Substantia nigra (tissue), 51 donors: ENCODE measurements at places on chromosomes 16 and 17.
A peak's percentile ranks its signal among the peaks of the same experiment; 100 is the strongest.

- DNase-seq, result no peak
These were observed 995.5 kb upstream of the GOT2 start for GRCh38 chr16:59729613-59730012.

DNA sequence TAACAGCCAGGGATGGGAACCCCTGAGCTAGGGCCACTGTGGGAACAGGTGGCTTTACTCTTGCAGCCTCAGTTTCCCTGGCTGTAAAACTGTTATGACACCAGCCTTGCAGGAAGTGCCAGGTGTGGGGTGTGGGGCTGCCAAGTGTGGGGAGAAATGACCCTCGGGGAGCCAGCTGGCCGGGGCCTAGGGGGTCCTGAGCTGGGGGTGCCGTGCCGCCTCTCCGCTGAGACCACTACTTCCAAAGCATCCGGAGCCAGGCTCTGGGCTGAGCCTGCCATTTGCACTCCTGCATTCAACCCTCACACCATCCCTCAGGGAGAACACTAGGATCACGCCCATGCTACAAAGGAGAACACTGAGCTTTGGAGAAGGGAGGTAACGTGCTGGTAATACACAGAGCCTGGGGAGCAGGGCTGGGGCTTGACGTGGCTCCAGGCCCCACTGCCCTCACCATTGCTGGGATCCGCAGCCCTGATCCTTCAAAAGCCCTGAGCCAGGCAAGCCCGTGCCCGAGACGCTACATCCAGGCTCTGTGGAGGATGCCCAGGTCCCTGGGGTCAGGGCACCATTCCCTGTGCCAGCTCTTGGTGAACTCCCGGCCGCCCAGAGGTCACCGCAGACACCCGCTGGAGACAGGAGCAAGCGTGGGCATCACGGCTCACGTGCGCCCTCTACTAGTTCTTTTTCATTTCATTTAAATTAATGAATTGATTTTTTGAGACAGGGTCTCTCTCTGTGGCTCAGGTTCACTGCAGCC lies 28.8 kb upstream of the GINS2 start:
- peak; percentile 71 for DNase-seq

DNA sequence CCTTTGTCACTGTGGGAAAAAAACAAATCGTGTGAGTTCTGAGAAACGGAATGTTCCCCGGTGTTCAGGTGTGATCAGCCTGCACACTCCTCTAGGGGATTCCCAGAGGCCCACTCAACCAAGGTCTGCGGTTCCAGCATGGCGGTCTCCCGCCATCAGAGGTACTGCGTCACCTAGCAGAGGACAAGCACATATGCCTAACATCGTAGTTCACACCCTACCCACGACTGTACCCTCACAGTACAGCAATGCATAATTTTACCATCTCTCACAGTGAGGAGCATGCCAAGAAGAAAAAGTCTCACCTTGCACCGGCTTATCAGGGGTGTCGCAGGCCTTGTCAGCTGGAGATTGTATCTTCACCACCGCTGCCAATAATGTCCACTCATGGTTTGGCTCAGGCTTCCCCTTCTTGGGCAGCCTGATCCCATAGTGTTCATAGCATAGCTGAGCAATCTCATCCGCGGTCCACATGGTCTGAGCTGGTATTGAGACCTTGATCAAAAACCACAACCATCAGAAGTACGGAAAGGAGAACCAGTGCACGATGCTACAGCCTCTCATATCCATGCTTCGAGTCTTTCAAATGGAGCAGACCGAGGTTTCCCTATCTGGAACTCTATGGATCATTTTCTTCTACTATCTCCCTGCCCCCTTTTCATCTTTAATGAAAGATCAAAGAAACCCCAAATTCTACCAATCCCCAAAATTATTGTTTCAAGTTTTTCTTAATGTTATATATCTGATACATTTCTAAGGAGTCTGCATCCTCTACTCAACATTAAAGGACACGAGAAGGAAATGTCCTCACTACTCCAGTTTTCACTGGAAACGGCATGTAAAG lies 2.5 kb downstream of the ADAT1 start:
- DNase-seq, result no peak

DNA sequence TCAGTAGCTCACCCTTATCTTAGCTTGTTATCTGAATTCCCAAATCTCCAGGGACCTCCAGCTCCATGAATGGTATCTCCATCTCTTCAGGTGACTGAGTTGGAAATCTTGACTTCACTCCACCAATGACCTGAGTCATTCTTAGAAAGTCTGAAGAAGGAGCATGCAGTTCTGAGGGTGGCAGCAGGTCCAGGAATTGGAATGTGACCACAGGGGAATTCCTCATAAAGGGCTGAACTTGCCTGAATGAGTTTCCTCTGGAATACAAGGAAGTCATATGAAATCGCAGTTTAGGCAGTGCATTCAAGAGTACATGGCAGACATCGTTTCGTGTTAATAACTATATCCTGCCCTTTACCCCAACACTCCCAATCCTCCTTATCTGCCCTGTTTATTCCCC lies 12.5 kb upstream of the PYY start:
- no peak for DNase-seq

- no peak for DNase-seq
These were observed 802 bp downstream of the CYLD start for GRCh38 chr16:50742576-50743200.

DNA sequence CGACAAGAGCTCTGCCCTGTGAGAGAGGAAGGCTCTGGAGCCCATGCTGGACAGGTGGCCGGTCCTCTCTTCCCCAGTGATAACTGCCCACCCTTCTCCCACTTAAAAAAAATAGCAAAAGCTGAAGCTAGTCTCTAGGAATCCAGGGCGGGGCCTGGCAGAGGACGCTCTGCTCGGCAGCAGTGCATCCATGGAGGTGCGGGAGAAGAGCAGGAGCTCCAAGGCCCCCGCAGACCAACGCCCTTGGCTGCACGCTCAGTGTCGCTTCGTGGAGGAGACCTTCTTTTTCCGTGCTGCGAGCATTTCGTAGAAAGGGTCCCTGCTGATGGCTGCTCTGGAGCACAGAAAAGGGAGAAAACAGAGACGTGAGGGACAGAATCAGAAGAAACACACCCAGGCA lies 98.6 kb upstream of the DNAH17 start:
- no peak for DNase-seq

DNA sequence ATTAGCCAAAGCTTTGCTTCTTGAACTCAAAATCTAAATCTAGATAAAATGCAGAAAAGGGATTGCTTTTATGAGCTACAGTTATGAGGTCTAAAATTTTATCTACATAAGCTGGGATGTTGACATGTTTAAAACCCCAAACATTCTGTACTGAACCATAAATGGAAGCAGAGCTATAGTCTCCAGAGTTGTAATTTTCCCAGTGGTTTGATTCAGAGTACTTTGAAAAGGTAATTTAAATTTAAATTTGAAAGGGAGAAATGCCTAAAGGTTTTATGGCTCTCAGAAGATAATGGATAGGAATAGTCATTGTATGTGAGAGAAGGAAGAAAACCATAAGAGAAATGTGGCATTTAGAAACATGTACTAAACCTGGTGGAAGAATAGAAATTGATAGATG lies 163.2 kb downstream of the PPM1E start:
- no peak for DNase-seq

- DNase-seq, result peak; percentile 39
These were observed 122.2 kb downstream of the SMG6 start for GRCh38 chr17:2181206-2181896.

GRCh38 chr17:40577611-40578065 lies 12.4 kb upstream of the CCR7 start:
- no peak for DNase-seq

- peak; percentile 53 for DNase-seq
These were observed 1.0 kb downstream of the CMTM4 start for GRCh38 chr16:66695471-66695934.

DNA sequence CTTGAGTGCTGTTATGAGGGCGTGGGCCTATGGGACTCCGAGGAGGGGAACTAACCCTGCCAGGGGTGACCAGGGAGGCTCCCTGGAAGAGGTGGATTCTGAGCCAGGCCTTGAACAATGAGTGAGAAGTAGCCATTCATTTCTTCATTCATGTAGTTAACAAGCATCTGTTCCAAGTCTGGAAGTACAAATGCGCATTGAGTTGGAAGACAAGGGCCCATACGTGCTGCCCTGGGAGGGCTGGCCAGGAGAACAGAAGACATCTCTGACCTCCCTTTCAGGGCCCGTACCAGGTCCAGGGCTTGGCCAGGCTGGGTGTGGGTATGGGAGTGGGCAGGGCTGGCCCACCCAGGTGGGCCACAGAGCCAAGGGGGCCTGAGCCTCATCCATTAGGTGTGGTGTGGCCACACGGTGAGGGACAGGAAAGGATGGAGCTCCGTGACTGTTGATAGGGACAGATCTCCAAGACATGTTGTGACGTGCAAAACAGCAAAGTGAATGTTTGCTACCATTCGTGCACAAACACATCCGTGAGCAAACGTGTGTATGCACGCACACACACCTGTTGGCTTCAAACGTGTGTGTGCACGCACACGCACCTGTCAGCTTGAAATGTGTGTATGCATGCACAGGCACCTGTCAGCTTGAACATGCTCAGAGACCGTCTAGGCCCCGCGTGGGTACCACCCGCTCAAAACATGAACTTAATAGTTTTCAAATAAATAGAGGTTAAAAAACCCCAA lies 46.8 kb downstream of the ZDHHC7 start:
- no peak for DNase-seq

DNA sequence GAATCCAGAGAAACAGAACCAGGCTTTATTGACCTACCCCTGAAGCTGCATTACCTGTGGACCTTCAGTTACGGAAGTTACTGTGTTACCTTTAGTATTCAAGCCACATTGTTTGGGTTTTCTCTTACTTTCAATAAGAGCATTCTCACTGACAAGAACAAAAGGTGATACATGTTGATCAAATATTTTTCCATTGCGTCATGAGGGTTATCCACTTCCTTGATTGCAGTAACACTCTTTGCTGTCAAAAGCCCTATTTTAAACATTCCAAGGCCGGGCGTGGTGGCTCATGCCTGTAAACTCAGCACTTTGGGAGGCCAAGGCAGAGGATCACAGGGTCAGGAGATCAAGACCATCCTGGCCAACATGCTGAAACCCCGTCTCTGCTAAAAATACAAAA lies 28.6 kb upstream of the PAFAH1B1 start:
- no peak for DNase-seq

DNA sequence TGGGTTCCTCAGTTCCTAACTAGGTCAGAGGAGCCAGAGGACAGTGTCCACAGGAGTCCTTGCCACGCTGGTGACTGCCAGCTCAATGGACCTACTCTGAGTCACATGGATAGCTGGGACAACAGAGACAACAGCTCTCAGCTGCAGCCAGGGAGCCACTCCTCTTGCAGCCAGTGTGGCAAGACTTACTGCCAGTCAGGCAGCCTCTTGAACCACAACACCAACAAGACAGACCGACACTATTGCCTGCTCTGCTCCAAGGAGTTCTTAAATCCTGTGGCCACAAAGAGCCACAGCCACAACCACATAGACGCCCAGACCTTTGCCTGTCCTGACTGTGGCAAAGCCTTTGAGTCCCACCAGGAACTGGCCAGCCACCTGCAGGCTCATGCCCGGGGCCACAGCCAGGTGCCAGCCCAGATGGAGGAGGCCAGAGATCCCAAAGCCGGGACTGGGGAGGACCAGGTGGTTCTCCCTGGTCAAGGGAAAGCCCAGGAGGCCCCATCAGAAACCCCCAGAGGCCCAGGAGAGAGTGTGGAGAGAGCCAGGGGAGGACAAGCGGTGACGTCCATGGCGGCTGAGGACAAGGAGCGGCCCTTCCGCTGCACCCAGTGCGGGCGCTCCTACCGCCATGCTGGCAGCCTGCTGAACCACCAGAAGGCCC lies 6.7 kb downstream of the ZNF646 start:
- no peak for DNase-seq

DNA sequence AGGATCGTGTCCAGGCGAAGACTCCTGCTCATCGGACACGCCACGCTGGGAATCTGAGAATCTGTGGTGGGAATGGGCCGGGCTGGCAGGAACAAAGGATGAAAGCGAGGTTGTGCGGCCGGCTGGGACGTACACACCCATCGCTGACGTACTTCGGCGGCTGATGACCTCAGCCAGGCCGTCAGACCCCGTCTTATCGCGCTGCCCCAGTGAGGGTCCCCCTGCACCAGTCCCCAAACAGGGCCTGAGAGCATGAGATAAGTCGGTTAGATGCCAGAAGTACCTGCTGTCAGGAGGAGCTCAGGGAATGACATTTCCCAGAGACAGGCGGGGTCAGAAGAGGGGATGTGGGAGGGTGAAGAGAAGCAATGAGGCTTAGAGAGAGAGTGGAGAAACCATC lies 16.0 kb upstream of the SP6 start:
- no peak for DNase-seq

DNA sequence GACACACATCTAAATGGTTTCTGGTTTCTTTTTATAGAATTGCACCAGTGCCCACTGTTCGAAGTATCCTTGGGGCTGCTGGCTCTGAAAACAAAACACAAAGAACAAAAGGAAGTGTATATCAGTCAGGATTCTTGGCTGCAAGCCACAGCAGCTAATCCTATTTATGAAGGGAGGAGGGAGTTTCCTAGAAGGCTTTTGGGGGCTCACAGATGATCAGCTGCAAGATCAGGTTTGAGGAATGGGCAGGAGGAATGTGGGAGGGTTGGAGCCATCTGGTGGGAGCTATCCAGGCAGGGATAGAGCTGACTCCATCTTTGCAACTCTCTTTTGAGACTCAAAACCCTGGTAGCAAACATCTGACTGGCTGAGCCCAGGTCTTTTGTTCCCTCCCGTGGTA lies 118.3 kb upstream of the EEF2KMT start:
- DNase-seq, result peak; percentile 12

DNA sequence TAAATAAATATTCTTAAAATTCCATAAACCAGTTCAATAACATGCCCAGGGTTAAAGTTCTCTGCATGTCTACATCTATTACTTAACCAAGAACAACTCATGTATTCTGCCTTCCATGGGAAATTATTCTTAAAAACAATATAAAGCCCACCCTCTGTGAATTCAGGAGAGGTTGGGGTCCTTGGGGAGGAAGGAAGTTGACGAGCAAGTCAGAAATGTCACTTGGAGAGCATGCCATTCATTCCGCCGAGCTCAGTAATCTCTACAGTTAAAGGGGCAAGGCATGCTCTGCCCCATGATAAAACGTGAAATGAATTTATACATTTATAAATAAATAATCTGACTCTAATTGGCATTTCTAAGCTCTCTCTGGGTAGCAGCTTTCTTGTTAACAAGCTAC lies 405.1 kb downstream of the TOX3 start:
- no peak for DNase-seq

GRCh38 chr17:14950686-14951085 lies 314.4 kb downstream of the PMP22 start:
- no peak for DNase-seq
